ENCODE measurements at places on chromosomes 12 and 14.

DNA sequence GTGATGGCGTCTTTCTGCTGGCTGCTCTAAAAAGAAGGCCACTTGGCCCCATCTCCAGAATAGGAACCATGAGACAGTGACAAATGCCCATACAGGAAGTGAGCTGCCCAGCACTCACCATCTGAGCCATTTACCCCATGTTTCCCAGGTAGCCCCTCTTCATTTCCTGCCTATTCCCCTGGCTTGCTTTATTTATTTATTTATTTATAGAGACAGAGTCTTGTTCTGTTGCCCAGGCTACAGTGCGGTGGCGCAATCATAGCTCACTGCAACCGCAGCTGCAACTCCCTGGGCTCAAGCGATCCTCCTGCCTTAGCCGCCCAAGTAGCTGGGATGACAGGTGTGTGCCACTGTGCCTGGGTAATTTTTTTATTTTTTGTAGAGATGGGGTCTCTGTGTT, 71.2 kb downstream of the RIN3 start:
- DNase-seq: no peak

DNA sequence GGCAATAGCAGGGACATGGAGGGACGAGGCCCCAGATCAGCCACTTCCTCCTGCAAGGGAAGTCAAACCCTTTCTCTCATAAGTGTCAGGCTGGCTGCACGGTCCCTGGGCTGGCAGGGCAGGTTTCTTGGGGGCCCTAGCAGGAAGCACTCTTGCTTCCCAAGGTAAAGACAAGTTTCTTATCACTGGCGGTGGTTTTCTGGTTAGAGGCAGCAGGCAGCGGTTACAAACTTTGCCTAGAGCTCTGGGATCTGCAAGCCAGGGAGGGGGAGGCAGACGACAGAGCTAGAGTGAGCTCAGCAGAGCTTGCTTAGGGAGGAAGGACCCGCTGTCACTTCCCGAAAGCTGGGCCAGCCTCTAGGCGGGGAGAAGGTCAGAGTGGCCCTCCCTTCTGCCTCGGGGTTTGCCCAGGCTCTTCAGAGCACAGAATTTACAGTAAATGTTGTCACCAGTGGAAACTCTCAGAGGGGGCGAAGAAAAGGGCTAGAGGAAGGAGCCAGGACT, 20.4 kb downstream of the BATF start:
- DNase-seq: no peak

- no peak for DNase-seq
Observed at GRCh38 chr12:120085920-120086645, 30.5 kb downstream of the RAB35 start.

DNA sequence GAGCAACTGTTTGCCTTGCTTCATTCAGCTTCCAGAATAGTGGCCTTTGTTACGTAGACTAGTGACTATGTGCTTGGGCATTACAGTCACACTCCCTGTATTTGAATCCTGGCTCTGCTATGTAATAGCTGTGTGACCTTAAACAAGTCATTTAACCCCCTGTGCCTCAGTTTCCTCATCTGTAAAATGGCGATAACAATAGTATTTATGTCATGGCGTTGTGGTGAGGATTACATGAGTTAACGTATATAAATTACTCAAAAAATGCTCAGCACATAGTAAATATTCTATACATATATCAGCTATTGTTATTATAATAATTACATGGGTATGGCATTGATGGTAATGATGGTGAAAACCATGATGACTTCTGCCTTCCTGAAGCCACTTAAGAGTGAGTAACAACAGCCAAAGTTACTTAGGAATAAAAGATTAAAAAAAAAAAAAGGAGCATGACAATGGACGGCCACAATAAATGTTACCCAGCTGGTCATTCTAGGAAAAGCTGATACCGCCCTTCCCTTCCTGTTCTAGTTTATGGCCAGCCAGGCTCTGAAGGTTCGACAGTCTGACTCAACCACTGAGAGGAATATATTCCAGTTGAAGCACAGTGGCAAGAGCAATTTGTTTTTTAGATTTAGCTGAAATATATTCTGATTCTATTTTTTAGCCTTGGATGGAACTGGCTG, 9.9 kb upstream of the ADIPOR2 start:
- DNase-seq: no peak

GRCh38 chr12:57727758-57728395, 10.7 kb downstream of the AGAP2 start:
- no peak for DNase-seq

DNA sequence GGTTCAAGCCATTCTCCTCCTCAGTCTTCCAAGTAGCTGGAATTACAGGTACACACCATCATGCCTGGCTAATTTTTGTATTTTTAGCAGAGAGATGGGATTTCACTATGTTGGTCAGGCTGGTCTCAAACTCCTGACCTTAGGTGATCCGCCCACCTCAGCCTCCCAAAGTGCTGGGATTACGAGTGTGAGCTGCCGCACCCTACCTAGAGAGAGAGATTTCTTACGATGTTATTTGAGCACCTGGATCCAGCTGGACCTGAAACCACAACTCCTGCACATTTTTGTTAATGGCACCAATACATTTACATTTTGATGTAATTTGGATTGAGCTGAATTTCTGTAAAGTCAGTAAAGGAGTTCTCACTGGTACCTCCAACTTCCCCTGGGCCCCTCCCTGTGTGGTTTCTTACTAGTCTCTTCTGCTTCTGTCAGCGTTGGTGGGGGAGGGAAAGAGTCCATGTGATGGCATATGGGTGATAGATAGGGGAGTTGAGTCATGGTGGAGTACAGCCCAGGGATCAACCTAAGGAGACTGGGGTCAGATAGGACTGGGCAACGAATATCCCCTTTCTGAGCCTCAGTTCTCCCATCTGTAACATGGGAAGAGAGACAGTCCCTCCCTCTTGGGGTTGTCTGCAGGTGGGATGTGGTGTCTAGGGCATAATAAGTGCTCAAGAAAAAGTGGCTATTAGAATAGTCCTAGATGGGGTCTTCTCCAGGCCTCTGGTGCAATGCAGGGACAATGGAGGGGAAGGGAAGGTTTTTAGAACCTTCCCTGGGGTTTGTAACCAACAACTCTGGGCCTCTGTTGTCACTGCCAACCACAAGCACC, 83.3 kb upstream of the MED13L start:
- DNase-seq: no peak
